ENCODE measurements at places on chromosomes 12 and 14.
A peak's percentile ranks its signal among the peaks of the same experiment; 100 is the strongest.

DNA sequence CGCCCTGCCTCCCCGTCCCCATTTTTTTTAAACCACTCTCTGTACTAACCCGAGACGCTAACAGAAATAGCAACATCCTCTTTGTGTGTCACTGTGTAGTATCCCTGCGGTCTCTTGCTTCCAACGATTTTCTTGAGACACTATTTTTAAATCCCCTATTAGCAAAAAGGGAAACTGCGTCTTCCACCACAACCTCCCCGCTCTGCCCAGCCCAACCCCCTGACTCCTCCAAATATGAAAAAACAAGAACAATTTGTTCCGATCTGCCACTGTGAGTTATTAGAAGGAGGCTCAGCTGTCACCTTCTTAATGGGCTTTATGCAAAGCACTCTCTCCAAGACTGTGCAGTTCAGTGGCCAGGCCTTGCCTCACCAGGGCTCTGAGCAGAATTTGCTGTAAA lies 76.3 kb downstream of the MAP1LC3B2 start:
- no peak for DNase-seq

GRCh38 chr12:130661486-130662255 lies 54.4 kb downstream of the RIMBP2 start:
- no peak for DNase-seq

GRCh38 chr12:102468261-102468915 lies 12.0 kb downstream of the IGF1 start:
- no peak for DNase-seq

GRCh38 chr14:32635061-32635719 lies 303.5 kb upstream of the NPAS3 start:
- peak; percentile 59 for DNase-seq

- peak; percentile 89 for DNase-seq
Measured at GRCh38 chr12:46549527-46550265, 177.1 kb upstream of the SLC38A2 start.

DNA sequence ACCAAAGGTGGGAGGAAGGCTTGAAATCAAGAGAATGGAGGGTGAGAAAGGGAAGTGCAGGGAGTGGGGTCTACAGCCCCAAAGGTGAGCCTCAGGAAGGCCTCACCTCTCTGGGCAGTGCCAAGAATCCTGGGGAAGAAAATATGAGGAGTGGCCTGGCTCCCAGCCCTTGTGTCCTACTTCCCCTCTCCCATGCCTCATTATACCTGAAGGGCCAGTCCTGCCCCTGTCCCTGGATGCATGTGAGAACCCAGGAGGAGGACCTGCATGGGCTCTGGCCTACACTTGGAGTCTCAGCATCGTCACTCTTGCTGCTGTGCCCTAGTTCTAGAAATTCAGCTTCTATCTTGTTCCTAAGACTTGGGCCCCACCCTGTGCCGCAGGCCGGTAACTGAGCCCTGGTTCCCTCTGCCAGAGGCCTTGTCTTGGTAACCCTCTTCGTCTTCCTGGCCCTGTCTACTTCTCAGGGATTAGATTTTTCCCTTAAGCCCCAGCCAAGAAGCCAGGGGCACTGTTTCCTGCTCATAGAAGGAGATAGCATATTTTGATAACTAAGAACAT lies 10.9 kb upstream of the MYH7 start:
- no peak for DNase-seq

- DNase-seq: no peak
Measured at GRCh38 chr12:111443086-111443485, 37.4 kb downstream of the SH2B3 start.

- DNase-seq: no peak
Measured at GRCh38 chr12:121018860-121019617, 2.8 kb upstream of the C12orf43 start.

GRCh38 chr14:57038689-57039088 lies 228.4 kb upstream of the OTX2 start:
- DNase-seq: no peak

GRCh38 chr12:51814311-51815088 lies 34.0 kb downstream of the FIGNL2 start:
- peak; percentile 79 for DNase-seq

- peak; percentile 31 for DNase-seq
Measured at GRCh38 chr14:38210587-38211216, 3.0 kb downstream of the SSTR1 start.

DNA sequence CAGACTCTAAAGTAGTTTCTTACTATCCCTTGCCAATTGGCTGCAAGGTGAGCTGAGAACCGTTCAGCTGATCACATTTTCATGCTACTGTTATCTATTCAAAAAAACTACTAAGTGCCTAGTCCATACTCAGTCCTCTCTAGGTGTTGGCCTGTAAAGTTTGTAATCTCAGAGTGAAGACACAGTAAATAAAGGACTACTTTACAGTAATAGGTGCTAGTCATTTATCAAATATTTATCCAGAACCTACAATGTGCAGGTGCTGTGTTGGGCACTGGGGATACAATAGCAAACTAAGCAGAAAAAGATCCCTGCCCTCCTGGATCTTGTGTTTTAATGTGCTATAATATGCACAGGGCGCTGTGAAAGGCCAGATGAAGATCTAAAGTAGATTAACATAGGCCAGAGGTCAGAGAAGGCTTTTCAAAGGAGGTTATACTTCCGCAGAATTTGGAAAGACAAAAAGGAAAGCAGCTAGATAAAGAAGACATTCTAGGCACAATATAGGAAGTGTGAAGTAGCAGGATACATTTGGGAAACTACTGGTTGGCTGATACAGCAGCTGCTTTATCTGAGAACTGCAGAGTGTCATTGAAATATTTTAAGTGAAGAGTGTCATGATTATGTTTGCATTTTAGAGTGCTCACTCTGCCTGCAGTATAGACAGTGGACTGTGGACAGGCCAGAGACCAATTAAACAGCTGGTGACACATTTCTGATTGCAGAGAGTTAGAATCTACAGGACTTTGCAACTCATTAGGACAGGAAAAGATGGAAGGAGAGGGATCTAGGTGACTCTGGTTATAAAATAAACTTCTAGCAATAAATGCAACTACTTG lies 8.0 kb upstream of the ACTR10 start:
- DNase-seq: no peak

DNA sequence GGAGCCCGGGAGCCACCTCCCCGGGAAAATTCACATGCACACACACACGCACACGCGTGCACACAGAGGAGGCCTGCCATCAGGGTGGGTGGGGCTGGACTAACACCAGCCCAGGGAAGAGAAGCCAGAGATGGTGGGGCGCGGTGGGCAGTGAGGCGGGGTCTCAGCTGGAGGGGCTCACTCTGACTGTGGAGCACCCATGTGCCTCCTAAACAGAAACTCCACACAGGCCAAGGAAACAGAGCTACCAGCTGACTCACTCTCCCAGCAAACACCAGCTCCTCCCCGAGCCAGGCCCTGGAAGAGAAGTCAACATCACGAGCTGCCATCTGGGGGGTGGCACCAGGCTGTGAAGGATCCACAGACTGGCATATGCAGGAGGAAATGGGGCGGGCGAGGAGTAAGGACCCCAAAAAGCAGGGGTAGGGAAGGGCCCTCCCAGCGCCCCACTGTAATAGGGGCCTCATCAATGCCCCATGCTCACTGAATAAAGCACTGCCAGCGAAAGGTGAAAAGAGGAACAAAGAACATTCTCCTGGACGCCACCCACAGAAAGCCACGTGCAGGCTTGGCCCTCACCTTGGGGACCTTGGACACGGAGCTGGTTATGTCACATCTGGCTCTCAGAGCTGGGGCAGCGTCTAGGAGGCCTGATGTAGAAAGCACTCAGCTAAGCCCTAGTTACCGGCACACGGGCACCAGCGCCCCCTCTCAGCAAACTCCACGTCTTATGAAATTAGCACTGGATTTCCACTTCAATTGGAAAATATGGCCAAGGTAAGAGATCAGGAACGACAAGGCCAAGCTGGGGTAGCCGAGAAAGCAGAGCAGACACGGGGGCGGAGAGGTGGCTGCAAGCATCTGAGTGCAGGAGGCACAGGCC lies 8.4 kb upstream of the INF2 start:
- DNase-seq: peak; percentile 77

DNA sequence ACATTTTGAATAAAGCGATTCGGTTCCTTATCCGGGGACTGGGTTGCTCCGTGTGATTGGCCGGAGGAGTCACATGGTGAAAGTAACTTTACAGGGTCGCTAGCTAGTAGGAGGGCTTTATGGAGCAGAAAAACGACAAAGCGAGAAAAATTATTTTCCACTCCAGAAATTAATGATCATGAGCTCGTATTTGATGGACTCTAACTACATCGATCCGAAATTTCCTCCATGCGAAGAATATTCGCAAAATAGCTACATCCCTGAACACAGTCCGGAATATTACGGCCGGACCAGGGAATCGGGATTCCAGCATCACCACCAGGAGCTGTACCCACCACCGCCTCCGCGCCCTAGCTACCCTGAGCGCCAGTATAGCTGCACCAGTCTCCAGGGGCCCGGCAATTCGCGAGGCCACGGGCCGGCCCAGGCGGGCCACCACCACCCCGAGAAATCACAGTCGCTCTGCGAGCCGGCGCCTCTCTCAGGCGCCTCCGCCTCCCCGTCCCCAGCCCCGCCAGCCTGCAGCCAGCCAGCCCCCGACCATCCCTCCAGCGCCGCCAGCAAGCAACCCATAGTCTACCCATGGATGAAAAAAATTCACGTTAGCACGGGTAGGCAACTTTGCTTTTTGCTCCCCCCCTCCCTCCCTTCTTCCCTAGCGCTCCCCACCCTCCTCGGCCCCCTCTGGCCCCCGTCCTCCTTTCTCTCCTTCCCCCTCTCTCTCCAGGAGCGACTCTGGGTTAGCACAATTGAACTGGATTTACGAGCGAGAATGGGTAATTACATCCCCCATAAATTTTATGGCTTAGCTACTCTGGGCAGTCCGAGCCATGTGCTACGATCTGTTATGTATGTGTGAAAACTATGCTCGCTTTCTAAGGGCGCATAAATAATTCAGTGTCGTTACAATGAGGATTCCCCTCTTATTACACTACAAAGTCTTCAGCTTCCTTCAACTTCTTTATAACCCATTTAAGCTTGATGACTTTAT lies at the start of gene HOXC4:
HOXC4 (plus strand) TSS at position 85 of the 991 bp plus-strand sequence; CDS start at position 173, 88 bp downstream.
- DNase-seq: no peak

- DNase-seq: no peak
Measured at GRCh38 chr14:59320361-59320760, 131.9 kb downstream of the DAAM1 start.

DNA sequence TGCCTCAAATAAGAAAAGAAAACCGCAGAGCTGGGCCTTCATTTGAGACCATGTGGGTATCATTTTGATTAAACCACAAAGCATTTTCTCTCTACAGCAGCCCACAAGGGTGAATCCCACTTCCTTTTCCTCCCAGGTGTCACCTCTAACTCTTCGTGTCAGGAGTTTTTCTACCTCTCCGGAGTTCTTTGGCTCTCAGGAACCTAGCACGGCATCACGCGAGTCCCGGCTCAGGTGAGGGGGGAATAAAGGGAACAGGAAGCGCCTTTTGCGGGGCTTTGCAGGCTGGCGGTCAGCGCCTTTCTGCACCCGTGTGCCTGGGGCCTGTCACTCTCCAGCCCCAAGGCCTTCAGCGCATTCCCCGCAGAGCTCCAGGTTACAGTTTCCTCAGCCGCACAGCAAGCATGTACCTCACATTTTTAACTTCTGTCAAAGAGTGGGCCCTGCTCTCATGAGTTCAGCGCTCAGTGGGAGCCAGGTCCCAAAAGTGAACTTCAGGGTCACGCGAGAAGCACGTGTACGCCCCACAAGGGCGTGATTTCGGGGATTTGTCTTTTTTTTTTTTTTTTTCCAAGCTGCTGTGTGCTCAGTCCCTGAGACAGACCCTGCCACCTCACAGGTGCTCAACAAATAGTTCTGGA lies 740 bp upstream of the PRPF40B start:
- DNase-seq: peak; percentile 40

- peak; percentile 70 for DNase-seq
Measured at GRCh38 chr12:14723763-14724162, 27.4 kb upstream of the GUCY2C start.

DNA sequence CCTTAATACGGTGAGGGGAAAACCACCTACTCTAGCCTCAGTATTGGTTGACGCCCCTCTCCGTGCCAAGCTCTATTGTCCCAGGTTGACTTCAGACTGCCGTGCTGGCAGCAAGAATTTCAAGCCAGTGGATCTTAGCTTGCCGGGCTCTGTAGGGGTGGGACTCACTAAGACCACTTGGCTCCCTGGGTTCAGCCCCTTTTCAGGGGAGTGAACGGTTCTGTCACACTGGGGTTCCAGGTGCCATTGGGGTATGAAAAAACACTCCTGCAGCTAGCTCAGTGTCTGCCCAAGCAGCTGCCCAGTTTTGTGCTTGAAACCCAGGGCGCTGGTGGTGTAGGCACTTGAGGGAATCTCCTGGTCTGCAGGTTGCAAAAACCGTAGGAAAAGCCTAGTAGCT lies 107.1 kb downstream of the NUBPL start:
- no peak for DNase-seq

DNA sequence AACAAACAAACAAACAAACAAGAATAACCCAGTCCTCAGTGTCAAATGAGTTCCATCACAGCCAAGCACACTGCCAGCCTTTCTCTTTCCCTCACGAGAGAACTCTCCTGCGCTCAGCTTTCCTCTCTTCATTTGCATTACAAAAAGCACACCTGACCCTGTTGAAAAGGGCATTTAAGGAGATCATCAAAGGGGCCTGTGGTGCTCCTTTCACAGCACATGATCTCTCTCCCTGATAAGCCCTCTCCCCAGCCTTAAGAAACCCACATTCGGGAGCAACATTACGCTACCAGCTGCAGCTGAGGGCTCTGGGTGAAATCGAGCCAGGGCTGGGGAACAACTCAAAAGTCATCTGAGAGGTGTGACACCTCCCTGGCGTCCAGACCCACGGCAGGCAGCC lies 165.6 kb upstream of the TMCC3 start:
- DNase-seq: no peak

- no peak for DNase-seq
Measured at GRCh38 chr12:124456652-124457152, 110.7 kb downstream of the NCOR2 start.

DNA sequence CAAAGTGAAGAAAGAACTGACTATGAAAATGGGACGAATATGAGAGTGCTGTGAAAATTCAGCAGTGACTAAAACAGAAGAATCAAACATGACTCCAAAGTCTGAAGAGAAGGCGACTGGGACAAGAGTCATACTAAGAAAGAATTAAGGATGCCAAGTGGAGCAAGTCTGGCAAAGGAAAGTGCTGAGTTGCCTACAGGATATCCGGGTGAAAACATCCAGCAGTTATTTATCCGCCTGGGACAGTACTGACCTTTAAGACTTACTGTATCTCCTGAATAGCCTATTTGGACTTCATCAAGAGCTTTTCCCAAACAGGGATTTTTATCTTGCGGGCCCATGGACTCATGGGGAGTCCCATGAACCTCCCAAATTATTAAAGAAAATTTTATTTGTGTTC lies 41.1 kb downstream of the KICS2 start:
- DNase-seq: peak; percentile 89

DNA sequence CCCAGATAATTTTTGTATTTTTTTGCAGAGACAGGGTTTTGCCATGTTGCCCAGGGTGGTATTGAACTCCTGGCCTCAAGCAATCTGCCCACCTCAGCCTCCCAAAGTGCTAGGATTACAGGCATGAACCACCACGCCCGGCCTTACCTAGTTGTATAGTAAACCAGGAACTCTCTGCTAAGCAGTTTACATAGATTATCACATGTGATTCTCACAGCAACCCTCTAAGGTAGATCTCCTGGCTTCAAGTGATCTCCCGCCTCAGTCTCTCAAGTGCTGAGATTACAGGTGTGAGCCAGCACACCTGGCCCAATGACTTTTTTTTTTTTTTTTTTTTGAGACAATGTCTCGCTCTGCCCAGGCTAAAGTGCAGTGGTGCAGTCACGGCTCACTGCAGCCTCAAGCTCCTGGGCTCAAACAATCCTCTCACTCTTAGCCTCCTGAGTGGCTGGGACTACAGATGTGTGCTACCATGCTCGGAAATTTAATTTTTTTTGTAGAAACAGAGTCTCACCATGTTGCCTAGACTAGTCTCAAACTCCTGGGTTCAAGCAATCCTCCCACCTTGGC lies 26.0 kb upstream of the ATP2A2 start:
- no peak for DNase-seq

- no peak for DNase-seq
Measured at GRCh38 chr14:72472845-72473244, 421.1 kb downstream of the DPF3 start.

Data from fibroblast of gingiva (primary cell).